GDM1 (cell line): ENCODE measurements at places on chromosomes 7 and 10.

GRCh38 chr10:31188792-31189406 is 130.1 kb upstream of the ZEB1 start:
- no peak for DNase-seq

GRCh38 chr10:116598329-116598728 is 7.6 kb downstream of the PNLIPRP1 start:
- no peak for DNase-seq

DNA sequence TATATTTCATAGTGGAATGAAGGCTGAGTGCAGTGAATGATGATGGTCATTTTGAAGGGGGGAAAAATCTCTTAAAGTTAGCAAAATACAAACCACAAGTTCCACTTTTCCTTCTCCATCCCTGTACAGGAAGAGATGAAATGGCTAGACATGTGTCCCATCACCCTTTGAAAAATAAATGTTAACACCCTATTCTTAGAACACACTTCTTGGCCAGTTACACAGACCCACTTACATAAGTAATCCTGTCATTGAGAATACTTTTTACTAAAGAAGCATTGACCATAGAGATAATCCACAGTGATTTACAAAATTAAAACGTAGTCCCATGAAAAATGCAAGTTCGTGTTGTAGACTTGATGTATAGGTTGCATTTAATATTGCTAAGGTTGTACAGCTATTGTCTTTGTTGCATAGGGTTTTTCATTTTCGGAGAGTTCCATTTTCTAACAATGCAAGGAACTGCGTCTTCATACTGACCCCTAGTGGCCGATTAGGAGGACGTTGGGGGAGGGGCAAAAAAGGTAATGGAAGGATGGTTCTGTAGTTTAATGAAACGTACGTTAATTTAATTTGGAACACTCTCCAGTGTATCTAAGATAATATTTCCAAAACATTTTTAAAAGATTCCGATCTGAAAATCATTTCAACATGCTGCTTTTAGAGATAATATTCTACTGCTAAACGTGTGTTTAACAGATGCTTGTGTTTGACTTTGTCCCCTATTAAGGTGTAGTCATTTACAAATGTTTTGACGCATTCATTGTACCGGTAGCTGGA is 60.9 kb downstream of the ARMC3 start:
- peak; percentile 24 for DNase-seq

DNA sequence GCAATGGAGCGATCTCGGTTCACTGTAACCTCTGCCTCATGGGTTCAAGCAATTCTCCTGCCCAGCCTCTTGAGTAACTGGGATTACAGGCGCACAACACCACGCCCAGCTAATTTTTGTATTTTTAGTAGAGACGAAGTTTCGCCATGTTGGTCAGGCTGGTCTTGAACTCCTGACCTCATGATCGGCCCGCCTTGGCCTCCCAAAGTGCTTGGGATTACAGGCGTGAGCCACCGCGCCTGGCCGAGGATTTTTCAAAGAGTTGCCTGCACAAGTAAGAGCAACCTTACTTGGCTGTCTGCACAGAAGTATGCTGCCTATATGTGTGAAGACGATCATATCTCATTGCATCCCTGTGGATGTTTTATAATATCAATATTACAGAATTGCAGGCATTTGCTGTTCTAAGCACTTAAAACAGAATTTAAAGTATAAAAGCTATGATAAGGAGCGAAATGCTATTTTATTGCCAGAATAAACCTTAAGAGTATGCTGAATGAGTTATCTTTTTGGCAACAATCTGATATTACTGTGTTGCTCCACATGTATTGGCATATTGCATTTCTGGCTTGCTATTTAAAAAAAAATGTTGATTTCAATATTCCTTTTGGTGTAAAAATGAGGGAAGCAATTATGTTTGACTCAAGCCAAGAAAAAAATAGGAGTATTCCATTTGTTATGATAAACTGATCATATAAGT is 379.4 kb upstream of the SEMA3D start:
- DNase-seq: no peak

DNA sequence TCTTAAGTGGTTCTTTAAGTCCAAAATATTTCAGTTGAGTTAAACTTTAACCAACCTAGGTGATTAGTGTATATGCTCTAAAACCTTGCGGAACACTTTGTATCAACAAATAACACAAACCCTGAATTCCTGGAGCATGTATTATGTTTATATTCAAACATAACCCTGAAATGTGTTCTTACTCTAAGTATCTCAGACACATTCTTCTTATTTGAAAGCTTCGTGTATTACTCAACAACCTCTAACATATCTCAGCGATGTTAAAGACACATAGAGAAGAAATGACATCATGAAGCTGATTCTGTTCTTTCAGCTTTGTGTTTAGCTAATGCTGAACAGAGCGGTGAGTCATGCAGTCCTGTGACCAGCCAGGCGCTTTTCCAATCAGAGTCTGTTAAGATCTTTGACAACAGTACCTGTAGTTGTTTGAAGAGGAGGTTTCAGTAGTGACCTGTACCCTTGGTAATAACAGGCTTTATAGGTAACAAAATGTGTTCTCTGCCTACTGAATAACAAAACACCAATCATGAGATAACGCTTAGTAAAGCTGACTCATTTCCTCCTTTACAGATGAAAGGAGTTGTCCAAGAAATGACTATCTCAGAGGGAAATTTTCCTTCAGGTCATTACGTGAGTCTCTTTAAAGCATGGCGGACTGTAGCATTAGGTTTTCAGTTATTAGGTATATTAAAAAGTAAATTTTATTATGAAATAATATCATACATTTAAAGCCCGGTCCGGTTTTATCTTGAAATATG is 67.3 kb upstream of the KLF6 start:
- DNase-seq: no peak
